NK-92 treated with Interleukin-12 subunit alpha and Interleukin-12 subunit beta, amount 100 ng/mL, for 24 hours (cell line): ENCODE measurements at places on chromosomes 6 and 20.

GRCh38 chr6:34858681-34859080 is 29.2 kb downstream of the TAF11 start:
- no peak for DNase-seq

GRCh38 chr6:165985806-165986299 is 181.8 kb downstream of the TBXT start:
- no peak for DNase-seq

- no peak for DNase-seq
Measured at GRCh38 chr6:168638468-168639271, 197.7 kb downstream of the SMOC2 start.

DNA sequence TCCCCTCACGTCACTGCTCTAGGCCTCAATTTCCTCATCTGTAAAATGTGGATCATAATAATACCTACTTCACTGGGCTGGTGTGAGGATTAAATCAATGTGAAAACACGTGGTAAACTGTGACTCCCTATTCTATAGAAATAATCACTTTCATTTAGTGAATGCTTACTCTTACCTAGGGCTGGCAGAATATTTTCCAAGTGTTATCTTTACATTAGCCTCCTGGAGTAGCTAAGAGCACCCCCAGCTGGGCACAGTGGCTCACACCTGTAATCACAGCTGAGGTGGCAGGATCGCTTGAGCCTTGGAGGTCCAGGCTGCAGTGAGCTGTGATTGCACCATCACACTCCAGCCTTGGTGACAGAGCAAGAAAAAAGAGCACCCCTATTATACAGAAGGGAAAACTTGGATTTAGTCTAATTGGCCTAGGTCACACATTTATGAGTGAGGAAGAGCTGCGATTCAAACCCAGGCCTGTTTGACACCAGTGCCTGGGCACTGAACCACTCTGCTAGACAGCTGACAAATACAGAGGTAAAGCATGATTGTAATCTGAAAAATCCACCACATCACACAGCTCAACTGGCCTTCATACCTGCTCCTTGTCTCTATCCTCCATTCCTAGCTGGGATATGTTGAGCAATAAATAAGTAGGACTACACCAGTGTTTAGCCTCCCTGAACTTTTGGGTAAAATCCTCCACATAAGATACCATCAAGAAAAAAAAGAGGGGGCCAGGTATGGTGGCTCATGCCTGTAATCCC is 1.4 kb upstream of the SNTA1 start:
- no peak for DNase-seq

DNA sequence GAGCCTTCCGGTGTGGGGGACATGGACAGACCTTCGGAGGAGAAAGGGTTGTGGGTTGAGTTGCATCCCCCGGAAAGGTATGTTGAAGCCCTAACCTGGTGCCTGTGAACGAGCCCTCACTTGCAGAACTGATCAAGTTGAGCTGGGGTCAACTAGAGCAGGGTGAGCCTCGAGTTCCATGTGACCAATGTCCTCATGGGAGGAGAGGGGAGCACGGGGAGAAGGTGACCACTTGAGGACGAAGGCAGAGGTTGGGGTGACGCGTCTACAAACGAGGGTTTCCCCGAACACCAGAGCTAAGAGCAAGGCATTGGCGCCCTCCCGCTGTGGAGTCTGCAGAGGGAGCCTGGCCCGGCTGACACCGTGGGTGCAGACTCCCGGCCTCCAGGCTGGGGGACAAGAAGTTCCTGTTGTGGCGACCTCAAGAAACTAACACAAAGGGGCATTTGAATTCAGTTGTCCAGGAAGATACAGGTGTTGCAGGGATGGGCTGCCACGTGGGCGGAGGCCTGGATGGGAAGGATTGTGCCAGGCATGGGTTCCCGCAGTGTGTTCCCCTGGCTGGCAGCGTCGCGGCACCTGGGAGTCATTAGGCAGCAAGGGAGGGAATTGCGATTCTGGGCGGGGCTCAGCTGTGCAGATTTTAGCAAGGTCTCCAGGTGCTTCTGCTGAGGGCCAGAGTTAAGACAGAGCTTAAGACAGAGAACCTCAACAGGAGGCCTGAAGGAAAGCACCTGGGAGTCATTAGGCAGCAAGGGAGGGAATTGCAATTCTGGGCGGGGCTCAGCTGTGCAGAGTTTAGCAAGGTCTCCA is 20.4 kb upstream of the UNC93A start:
- DNase-seq, result no peak

- no peak for DNase-seq
Measured at GRCh38 chr6:104604685-104605084, 255.0 kb downstream of the HACE1 start.

GRCh38 chr6:43983191-43983590 is 144.1 kb downstream of the MRPL14 start:
- DNase-seq, result no peak

DNA sequence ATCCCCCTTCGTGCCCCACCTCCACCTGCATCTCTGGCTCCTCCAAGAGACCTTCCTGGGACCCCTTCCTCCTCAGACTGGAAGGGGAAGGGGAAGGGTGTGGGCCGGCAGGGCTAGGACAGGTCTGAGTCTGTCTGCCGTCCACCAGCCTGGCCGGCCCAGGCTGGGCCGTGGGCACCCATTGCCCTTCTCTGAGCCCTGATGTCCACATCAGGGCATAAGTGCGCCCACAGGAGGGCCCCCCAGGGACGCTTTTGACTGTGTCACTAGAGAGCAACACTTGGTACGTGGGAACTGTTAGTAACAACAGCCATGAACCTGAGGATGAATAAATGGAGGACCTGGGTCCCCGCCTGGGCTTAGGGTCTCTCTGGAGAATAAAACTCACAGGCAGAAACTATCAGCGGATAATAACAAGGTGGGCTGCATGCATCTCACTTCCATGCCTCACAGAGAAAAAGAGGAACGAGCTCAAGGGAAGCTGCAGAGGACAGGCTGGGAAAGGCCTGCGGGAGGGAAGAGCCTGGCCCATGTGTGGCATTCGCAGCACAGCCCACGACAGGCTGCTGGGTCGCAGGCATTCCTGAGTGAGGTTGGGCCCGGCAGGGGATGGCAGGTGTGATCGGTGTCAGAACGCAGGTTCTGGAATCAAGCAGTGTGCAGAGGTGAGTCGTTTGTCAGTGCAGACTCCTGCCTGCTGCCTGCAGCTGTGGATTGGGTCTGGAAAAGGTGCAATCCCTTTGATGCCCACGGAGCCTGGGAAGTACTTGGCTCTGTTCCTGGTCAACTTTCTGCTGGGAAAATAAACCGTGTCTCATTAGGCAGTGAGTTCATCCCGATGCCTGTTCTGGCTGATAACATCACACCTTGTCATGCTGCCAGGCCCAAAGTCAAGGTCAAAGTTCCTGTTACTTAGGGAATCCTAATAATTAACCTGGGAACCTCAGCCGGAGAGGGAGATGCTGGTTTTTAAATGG is 60.9 kb downstream of the BCAS4 start:
- DNase-seq, result no peak

GRCh38 chr6:86856937-86857563 is 80.3 kb upstream of the HTR1E start:
- no peak for DNase-seq

DNA sequence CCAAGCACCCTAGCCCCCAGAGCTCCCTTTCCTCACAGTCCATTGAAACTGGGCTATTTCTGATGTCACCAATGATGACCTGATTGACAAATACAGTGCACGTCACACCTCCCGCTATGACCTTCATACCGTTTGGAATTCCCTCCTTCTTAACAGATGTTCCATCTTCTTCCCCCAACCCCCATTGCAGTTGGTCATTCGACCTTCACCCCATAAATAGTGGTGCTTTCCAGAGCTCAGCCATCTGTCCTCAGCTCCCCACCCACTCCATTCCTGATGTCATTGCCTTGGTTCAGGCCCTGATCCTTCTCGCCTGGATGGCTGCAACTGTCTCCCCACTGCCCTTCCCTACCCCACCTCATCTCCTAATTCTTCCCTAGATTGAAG is 198.5 kb downstream of the SOD2 start:
- no peak for DNase-seq

DNA sequence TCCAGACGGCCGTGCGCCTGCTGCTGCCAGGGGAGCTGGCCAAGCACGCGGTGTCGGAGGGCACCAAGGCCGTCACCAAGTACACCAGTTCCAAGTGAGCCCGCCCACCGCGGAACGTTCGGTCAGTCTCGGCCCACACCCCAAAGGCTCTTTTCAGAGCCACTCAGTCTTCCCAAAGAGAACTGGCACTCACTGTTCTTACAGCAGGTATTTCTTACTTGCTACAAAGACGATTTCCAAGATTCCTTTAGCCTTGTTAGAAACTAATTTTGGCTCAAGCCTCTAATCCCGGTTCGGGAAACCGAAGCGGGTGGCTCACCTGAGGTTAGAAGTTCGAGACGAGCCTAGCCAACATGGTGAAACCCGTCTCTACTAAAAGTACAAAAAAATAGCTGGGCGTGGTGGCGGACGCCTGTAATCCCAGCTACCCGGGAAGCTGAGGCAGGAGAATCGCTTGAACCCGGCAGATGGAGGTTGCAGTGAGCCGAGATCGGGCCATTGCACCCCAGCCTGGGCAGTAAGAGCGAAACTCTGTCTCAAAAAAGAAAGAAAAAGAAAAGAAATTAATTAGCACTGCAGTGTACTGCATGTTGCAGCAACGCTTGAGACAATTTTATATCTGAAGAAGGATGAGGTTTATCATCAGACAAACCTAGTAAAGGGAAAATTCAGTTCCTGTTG is 73.1 kb downstream of the OR2B2 start:
- DNase-seq, result peak; percentile 72

GRCh38 chr6:105642708-105643107 is 239.8 kb upstream of the PREP start:
- DNase-seq, result no peak

DNA sequence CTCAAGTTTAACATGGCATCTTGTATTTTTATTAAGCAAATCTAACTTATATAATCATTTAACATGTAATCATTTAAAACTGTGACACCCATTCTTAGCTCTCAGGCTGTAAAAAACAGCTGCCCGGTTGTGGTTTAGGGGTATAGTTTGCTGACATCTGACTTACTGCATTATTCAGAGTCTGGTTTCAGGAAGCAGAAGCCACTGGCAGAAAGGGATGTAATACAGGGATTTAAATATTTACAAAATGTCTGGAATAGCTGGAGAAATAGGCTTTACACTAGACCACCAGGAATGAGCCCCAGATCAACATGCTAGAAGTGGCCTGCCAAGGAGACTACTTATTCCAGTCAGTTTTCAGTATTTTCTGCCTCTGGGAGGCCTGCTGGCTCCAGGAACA is 421.1 kb downstream of the CD109 start:
- no peak for DNase-seq

- DNase-seq, result no peak
Measured at GRCh38 chr20:24990810-24991252, 1.7 kb downstream of the APMAP start.

DNA sequence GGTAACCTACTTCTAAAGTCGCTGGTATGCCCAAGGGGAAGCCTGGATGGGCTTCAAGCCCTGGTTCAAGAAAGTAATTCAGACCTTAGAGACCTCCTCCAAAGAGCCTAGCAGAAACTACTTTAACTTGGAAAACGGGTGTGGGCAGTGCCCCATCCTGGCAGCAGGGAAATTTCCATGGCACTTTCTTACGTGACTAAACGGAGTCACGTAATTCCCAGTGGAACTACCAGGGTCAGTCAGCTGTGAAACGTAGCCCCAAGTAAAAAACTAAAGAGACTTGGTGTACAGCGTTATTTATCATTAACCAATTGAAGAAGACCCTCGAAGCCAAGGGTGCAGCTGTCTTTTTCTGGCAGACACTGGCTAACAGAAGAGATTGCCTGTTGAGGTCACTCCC is 114.0 kb downstream of the RCAN2 start:
- no peak for DNase-seq

GRCh38 chr6:29516108-29516507 is 28.4 kb upstream of the MAS1L start:
- peak; percentile 48 for DNase-seq

- DNase-seq, result no peak
Measured at GRCh38 chr6:125170376-125170775, 16.8 kb downstream of the TPD52L1 start.

DNA sequence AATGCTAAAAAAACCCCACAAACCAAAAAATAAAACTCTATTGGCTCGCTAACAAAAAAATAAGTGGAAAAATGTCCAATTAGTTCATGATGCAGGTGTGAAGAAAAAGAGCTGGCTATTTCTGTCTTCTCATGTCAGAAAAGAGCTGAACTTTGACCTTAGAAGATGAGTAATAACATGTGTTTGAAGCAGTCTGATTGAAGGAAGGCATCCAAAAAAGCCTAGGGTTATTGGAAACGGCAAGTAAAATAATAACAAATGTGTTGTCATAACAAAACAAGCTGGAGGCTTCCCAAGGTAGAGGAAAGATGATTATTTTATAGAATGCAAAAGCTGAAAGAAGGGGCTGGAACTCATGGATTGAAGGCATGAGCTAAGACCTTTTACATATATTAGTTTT is 94.4 kb upstream of the FAM184A start:
- DNase-seq, result no peak

DNA sequence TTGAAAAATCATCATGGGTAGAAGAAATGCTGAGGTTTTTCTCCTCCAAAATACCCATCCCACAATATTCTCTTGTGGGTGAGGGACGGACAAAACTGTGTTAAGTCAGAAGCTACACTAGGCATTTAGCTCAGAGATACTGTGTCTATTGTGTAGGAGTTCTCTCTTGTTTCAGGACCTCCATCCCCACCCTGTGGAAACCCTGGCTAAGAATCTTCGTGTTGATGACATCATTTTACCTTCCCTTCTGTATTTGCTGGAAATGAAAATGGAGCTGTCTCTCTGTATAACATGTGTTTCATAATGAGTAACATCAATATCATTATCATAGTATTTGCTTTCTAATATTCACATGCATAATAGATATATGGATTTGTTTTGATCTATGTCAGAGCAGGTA is 1193.0 kb upstream of the CITED2 start:
- DNase-seq, result no peak

DNA sequence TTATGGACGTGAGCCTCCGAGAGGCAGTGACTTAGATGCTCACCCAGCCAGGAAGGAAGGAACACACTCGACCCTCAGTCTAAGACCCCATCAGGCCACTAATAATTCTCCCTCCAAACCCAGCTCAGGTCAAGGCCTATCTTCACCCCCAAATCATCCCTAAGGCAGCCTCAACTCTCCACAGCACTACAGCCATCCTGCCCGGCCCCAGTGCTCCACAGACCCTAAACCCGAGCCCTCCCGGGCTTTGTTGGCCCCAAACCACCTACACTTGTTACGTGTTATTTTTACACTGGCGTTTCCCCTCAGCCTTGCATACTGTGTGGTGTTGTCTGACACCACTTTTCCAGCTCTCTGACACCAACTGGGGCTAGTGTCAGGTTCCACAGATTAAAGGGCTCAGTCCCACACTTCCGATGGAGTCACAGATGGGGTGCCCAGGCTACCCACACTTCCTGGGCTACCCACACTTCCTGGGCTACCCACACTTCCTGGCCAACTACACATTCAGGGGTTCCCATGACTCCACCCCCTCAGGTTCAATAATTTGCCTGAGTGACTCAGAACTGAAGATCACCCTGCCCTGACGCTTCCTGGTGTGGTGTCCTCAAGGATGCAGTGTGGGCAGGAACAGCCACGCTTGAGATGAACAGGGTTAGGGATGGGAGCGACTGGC is 25.3 kb downstream of the RBCK1 start:
- peak; percentile 27 for DNase-seq
